ENCODE measurements at places on chromosomes 13 and 19. TPM values are rescaled to one million over a fixed set of nuclear protein-coding genes. Genes with fewer than 3 reads are reported as not detected.

DNA sequence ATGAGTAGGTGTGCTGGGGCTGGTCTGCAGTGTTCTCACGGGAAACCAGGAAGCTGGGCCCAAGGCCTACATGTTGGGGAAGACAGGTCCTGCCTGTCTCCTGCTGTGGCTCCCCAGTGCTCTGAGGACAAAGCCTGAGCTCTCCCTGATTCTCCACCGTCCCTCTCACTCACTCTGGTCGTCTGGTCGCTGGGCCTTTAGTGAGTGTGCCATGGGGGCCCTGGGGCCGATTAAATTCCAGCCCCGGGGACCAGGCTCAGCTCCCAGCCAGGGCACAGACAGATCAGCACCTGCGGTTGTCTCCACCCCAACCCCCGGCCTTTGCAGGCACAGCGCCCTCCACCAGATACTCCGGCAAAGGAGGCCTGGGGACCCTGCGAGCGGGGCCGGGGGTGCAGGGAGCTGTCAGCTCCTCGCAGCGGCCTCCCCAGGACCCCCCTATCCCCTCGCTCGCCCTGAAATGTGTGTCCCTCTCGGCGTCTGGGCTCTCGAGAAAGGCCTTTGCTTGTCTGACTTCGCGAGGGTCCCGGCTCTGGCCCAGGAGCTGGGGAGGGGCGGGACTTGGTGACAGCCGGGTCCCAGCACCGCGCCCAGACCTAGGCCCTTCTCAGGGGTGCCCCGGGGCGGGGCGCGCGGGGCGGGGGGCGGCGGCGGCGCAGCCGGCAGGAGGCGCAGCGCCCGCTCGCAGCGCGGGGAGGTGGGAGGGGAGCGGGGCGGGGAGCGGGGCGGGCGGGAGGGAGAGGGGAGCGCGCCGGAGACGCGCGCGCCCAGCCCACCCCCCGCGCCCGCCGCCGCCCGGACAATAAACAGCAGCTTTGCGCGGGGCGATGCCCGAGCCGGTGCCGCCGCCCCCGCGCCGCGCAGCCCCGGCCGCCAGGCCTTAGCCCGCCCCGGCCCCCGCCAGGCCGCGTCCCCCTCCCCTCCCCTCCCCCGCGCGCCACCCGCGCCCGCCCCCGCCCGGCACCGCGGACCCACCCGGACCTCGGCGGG is at the start of gene PALM:
Gene PALM (plus strand): TSS at position 782 of the 990 bp plus-strand sequence. CDS start 212 bp downstream, outside the sequence.
- peak; percentile 63 for DNase-seq

DNA sequence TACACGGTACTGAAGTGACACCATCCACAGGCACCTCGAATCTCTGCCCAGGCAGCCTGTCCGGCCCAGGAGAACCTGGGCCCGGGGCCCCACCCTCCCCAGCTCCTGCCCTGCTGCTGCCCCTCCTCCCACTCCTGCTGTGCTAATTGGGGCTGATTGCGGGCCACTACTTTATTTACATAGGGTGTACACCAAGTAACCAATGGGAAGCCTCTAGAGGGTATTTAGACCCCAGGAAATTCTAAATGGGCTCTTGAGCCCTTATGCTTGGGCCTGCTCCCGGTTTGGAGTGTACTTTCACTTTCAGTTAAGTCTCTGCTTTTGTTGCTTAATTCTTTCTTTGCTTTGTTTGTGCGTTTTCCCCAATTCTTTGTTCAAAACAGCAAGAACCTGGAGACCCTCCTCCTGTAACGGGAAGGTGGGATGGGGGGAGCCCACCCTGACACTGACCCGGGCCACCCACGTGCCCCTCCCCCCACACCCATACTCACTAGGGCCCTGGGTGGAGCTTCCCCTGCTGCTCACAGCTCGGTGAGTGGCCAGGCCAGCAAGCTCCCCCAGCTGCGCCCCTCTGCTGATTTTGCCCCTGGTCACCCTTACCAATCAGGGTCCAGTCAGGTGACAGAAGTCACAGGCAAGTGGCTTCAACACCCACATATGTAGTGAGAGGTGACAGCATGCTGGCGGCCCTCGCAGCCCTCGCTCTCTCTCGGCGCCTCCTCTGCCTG is 9.4 kb downstream of the SCGB2B2 start:
- DNase-seq = no peak

DNA sequence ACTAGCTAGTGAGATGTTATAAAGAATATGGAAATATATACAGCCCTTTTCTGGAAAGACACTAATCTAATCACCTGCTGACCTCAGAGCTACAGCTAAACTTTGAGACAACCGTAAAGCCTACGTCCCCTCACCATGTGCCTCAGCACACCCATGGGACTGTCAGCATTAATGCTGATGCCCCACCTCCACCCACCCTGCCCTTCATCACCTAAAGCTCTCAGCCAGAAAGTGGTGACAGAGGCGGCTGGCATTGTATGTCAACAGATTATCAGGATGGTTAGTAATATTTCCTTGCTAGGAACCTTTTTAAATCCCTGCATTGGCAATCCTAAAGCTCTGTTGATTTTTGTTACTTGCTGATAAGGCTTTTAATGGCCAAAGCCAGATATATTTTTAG is 1177.9 kb downstream of the DIAPH3 start:
- DNase-seq = no peak

DNA sequence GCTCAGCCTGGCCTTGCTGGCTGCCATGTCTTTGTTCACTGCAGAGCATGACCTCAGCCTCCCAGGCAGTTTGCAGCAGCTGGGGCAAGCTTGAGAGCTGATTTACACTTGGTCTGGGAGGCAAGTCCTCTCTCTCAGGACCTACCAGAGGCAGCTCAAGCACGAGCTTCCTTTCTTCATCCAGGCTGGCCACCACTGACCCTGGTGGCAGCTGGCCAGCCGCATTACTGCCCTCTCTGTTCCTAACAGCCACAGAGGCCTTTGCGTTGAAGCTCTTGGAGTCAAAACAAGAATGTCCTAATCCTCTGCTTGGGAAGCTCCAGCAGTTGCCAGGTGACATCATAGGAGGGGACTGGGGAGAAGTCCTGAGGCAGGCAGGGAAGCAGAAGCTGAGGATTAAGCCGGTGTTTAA is 85.7 kb downstream of the NUFIP1 start:
- DNase-seq = peak; percentile 98

DNA sequence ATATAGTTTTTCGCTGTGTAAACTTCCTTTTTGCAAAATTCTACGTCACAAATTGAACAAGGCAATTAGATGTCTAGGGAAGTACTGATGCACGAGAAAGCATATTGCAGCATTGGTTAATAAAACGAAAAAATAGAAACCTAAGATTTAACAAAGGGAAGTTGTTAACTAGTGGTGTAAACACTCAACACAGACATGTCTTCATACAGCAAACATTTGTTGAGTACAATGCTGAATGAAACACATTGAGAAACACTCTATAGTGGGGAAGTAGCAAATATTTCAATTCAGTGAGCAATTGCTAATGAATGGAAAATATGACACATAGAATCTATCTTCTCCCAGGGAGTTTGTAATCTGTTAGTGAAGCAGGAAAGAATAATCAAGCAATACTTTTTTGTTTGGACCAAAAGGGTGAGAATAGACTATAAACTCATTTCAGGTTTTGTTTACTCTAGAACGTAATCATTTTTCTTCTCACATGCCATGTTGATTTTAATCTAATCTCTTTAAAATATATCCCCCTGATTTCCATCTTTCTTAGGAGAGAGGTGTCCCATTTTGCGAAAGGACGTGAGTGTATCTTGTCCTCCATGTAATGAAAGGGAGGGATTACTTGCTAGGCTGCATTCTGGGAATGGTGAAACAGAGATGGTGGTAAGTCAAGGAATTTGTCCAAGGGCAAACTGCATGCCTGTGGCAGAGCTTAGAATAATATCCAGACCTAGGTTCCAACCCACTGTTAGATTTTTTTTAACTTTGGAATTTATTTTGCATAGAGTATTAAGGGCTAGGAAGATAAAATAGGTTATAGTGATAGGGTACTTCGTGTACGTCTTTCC is 1.7 kb upstream of the ANKRD10 start:
- peak; percentile 45 for DNase-seq

FGF22 gene
- total RNA-seq = not detected

RFPL4AL1 gene
- not detected for total RNA-seq

Measured in tongue (tissue), 3 donors.